ENCODE measurements at places on chromosomes 13 and 19. TPM values are rescaled to one million over a fixed set of nuclear protein-coding genes. Genes with fewer than 3 reads are reported as not detected.

DNA sequence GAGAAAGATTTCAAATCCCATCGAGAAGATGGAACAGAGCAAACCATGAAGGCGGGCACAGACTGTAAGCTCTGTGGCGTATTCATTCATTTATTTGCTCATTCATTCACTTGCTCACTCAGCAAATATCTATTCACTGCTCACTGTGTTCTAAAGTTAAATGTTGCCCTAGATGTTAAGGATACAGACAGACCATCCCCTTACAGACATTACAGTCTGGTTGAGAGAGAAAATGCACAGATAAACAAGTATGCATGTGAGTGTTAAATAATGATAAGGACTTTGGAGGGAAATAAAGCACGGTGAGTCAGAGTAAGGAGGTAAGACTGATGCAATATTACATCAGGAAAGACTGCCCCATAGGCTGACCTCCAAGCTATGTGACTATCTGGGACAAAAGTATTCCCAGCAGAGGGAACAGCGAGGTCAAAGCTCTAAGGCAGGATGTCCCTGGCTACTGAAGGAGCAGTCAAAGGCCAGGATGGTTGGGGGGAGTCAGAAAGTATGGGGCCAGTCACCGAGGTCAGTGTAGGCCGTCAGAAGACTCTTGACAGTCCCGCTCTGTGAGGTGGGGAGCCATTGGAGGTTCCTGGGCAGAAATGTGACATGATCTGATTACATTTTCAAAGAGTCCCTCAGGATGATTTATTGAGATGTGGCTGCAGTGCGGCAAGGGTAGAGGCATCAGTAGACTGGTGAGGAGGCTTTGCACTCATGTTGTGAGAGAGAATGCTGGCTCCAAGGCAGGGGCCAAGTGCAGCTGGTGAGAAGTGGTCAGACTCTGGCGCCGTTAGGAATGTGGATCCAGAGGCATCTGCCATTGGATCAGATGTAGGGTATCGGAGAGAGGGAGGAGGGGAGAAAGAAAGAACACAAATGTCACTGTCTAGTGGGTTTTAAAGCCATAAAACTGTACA, 37.9 kb downstream of the MBNL2 start:
- DNase-seq, result no peak

- DNase-seq, result no peak
These were observed 6.4 kb downstream of the METTL21C start for GRCh38 chr13:102688306-102688973.

DNA sequence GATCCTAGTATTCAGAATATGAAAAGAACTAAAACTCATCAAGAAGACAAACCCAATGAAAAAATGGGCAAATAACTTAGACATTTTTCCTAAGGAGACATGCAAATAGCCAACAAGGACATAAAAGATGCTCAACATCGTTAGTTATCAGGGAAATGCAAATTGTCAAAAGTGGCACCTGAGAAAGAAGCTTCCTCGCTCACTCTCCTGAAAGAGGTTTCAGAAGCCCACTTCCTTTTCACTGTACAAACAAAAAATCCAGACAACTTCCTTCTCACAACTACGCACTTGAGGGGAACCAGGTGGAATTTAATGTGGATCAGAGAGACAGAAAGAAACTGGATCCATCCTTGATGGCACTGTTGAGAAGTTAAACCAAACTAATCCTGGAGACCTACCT, 41.5 kb downstream of the KLF12 start:
- no peak for DNase-seq

Gene ZIK1
- 17.4 TPM for polyA plus RNA-seq

GRCh38 chr19:31913103-31913661, 432.2 kb upstream of the ZNF507 start:
- DNase-seq, result no peak

GRCh38 chr19:7921302-7921966, 1.3 kb downstream of the SNAPC2 start:
- DNase-seq, result no peak

Gene VSTM2B
- 0.32 TPM for polyA plus RNA-seq

DNA sequence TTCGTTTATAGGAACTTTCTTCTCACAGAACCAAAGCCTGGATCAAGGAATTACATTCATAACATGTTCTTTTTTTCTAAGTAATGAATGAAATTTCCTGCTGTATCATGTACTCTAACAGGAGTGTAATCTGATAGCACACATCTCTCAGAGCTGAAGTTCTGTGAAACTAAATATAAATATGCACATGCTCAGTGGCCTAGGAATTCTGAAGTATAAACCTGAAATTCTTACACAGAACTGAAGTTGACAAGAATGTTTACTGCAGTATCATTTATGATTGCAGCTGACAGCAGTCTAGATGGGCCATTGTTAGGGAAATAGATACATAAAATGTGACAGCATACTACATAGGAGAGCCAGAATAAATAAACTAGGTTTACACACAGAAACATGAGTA, 54.5 kb downstream of the USP12 start:
- DNase-seq, result no peak

DNA sequence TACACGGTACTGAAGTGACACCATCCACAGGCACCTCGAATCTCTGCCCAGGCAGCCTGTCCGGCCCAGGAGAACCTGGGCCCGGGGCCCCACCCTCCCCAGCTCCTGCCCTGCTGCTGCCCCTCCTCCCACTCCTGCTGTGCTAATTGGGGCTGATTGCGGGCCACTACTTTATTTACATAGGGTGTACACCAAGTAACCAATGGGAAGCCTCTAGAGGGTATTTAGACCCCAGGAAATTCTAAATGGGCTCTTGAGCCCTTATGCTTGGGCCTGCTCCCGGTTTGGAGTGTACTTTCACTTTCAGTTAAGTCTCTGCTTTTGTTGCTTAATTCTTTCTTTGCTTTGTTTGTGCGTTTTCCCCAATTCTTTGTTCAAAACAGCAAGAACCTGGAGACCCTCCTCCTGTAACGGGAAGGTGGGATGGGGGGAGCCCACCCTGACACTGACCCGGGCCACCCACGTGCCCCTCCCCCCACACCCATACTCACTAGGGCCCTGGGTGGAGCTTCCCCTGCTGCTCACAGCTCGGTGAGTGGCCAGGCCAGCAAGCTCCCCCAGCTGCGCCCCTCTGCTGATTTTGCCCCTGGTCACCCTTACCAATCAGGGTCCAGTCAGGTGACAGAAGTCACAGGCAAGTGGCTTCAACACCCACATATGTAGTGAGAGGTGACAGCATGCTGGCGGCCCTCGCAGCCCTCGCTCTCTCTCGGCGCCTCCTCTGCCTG, 9.4 kb downstream of the SCGB2B2 start:
- no peak for DNase-seq

GRCh38 chr13:46656786-46657185, 103.8 kb downstream of the LRCH1 start:
- no peak for DNase-seq

Gene ADM5
- polyA plus RNA-seq, result 0.49 TPM

Gene CD70
- polyA plus RNA-seq, result not detected

Gene SMIM44
- polyA plus RNA-seq, result 0.95 TPM

Gene RNASEH2A
- polyA plus RNA-seq, result 33.3 TPM

- DNase-seq, result no peak
These were observed 6.9 kb downstream of the UPK1A start for GRCh38 chr19:35673121-35673804.

Data from left renal cortex interstitium (tissue), 4 donors.